Breast epithelium (tissue), 4 donors: ENCODE measurements at places on chromosomes 13 and 19.

DNA sequence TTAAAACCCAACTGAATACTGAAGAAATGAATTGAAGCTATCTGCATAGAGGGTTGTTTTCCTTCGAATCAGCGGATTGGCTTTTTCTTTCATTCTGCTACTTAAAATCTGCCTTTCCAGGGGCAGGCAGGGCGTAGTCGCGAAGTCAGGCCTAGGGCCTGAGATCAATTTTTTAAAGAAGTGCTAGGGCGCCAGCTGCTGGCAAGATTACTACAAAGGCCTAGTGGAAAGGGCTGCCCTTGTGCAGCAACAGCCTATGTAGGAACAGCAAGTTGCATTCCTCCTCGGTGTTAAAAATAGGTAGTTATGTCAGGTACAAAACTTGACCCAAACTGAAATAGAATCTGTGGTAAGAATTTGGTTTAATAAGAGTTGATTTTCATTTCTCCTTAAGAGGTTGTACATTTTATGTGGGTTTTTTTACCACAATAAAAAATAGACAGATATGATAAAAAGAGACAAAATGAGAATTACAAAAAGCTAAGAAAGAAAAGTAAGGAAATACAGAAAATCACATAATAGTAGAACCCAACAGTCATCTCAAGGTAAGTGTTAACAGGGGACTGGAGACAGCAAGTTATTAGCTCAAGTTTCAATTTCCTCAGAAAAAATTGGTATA, 9.5 kb upstream of the URAD start:
- H3K4me3 ChIP-seq: no peak overlapping the region
- no peaks in the 10 kb centered on the region for H3K36me3 ChIP-seq
- DNase-seq: no peak

- no peaks in the 10 kb centered on the region for H3K36me3 ChIP-seq
- no peaks in the 10 kb centered on the region for H3K27me3 ChIP-seq
- H3K4me1 ChIP-seq: no peaks in the 10 kb centered on the region
- no peak overlapping the region for H3K27ac ChIP-seq
Measured at GRCh38 chr19:19113040-19113626, 25.1 kb downstream of the TMEM161A start.

- DNase-seq: no peak
- no peak overlapping the region for H3K27ac ChIP-seq
- H3K27me3 ChIP-seq: no peaks in the 10 kb centered on the region
- H3K36me3 ChIP-seq: no peaks in the 10 kb centered on the region
- H3K4me3 ChIP-seq: no peak overlapping the region
Measured at GRCh38 chr13:95181586-95181985, 119.7 kb downstream of the ABCC4 start.

- DNase-seq: peak; percentile 69
- H3K36me3 ChIP-seq: no peaks in the 10 kb centered on the region
- H3K4me1 ChIP-seq: no peaks in the 10 kb centered on the region
- peak overlapping the region; percentile 47 for H3K4me3 ChIP-seq
- no peaks in the 10 kb centered on the region for H3K27me3 ChIP-seq
Measured at GRCh38 chr19:18700501-18701249, 17.2 kb downstream of the CRTC1 start.

DNA sequence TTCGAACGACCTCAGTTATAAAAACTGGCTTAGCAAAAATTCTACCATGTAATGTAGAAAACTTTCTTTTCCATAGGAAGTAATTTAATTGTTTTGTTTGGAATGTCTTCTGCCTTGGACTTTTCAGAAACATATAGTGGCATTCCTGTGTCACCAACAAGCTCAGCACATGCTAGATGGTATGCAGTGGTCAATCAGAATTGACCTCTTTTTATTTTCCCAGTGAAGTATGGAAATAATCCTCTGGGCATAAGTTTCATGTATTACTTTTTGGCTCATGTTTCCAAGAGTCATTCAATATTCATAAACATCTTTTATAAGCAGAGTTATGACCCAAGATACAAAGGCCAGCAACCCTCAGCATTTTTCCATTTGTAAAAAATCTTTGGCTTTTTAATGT, 33.6 kb downstream of the NALCN start:
- H3K27me3 ChIP-seq: no peaks in the 10 kb centered on the region
- no peak overlapping the region for H3K4me3 ChIP-seq
- H3K4me1 ChIP-seq: no peaks in the 10 kb centered on the region
- DNase-seq: no peak

- H3K4me1 ChIP-seq: no peaks in the 10 kb centered on the region
- no peak overlapping the region for H3K27ac ChIP-seq
- no peak for DNase-seq
- H3K36me3 ChIP-seq: no peaks in the 10 kb centered on the region
- no peaks in the 10 kb centered on the region for H3K27me3 ChIP-seq
Measured at GRCh38 chr13:47218611-47219010, 321.8 kb upstream of the HTR2A start.

GRCh38 chr13:111415246-111415645, 94.8 kb downstream of the TEX29 start:
- H3K36me3 ChIP-seq: no peaks in the 10 kb centered on the region
- DNase-seq: no peak
- H3K27me3 ChIP-seq: peaks cover 65% of the 10 kb centered on the region

GRCh38 chr13:68616600-68617222, 1386.6 kb upstream of the PCDH9 start:
- no peak for DNase-seq
- no peak overlapping the region for H3K4me3 ChIP-seq

- H3K36me3 ChIP-seq: no peaks in the 10 kb centered on the region
- no peak overlapping the region for H3K4me3 ChIP-seq
- no peak for DNase-seq
- H3K4me1 ChIP-seq: no peaks in the 10 kb centered on the region
- H3K27ac ChIP-seq: no peak overlapping the region
- H3K27me3 ChIP-seq: no peaks in the 10 kb centered on the region
Measured at GRCh38 chr13:35140321-35140720, 198.3 kb downstream of the NBEA start.

DNA sequence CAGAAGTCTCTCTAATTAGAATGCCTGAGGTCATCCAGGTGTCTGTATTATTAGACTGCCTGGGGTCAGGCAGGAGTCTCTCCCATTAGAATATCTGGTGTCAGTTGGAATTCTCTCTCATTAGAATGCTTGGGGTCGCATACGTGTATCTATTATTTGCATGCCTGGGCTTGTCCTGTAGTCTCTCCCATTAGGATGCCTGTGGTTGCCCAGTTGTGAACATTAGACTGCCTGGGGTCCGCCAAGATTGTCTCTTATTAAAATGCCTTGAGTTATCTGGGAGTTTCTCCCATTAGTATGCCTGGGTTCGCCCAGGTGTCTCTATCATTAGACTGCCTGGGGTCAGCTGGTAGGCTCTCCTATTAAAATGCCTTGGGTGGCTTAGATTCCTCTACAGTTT, 1494.7 kb downstream of the UQCRFS1 start:
- no peaks in the 10 kb centered on the region for H3K4me1 ChIP-seq
- H3K27ac ChIP-seq: no peak overlapping the region
- H3K27me3 ChIP-seq: no peaks in the 10 kb centered on the region
- no peak for DNase-seq
- no peaks in the 10 kb centered on the region for H3K36me3 ChIP-seq

DNA sequence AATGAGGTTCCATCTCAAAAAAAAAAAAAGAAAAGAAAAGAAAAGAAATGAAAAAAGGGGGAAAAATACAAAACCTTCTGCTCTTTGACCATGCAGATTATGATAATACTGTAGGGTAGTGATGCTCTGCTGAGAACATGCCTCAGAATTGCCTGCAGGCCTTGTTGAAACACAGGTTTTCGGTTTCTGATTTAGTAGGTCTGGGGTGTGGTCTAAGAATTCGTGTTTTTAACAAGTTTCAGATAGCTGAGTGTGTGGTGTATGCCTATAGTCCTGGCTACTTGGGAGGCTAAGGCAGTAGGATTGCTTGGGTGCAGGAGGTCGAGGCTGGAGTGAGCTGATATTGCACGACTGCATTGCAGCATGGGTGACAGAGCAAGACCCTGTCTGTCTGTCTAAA, 14.9 kb upstream of the CYP2B6 start:
- no peak overlapping the region for H3K4me3 ChIP-seq
- H3K27me3 ChIP-seq: no peaks in the 10 kb centered on the region
- H3K36me3 ChIP-seq: no peaks in the 10 kb centered on the region
- no peak overlapping the region for H3K27ac ChIP-seq
- DNase-seq: no peak

GRCh38 chr19:1354970-1355567, 28.6 kb upstream of the NDUFS7 start:
- DNase-seq: no peak
- no peaks in the 10 kb centered on the region for H3K27me3 ChIP-seq
- no peaks in the 10 kb centered on the region for H3K36me3 ChIP-seq

- DNase-seq: no peak
- no peaks in the 10 kb centered on the region for H3K27me3 ChIP-seq
- H3K27ac ChIP-seq: no peak overlapping the region
- H3K4me3 ChIP-seq: no peak overlapping the region
- no peaks in the 10 kb centered on the region for H3K36me3 ChIP-seq
Measured at GRCh38 chr13:98405107-98405571, 171.8 kb downstream of the STK24 start.

- H3K4me1 ChIP-seq: no peaks in the 10 kb centered on the region
- H3K27ac ChIP-seq: no peak overlapping the region
- H3K36me3 ChIP-seq: no peaks in the 10 kb centered on the region
- H3K27me3 ChIP-seq: peaks cover 43% of the 10 kb centered on the region
- DNase-seq: peak; percentile 12
- no peak overlapping the region for H3K4me3 ChIP-seq
Measured at GRCh38 chr13:112140366-112140765, 73.4 kb downstream of the SOX1 start.

DNA sequence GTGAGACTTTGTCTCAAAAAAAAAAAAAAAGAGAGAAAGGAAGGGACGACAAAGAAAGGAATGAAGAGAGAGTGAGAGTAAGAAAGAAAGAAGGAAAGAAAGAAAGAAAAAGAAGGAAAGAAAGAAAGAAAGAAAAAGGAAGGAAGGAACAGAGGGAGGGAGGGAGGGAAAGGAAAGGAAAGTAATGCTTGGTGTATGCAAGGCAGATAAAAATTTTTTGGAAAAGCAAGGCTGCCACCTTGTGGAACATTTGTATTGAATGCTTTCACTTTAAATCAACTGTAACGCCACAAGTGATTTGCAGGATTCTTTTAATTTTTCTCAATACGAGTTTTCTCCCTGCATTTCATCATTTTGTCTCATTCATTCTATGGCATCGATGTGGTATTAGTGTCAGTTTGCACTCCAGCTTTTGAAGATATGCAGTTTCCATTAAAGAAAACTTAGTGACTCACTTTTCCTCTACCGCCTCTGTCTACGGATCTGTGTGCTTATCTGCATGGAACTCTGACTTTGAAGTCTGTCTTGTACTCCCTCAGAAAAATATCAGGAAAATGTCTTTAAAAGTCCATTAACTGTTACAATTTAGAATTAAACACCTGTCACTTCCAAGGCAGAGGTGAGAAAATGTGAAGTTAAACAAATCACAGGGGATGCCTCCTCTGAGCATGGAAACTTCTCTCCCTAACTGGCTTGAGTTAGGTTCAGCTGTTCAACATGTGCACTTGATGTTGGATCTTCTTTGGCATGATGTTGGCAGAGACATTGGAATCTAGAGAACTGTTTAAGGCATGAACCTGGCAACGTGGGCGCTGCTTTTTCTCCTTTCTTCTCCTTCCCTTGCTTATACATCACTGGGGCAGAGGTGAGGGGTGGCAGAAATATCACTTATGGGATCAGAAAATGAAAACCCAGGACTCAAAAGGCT, 20.0 kb upstream of the ZDHHC20 start:
- peak overlapping the region; percentile 38 for H3K4me3 ChIP-seq
- DNase-seq: no peak
- H3K36me3 ChIP-seq: no peaks in the 10 kb centered on the region
- no peaks in the 10 kb centered on the region for H3K27me3 ChIP-seq

GRCh38 chr19:4399812-4400134, 574 bp downstream of the SH3GL1 start:
- H3K27me3 ChIP-seq: no peaks in the 10 kb centered on the region
- H3K4me1 ChIP-seq: peaks cover 13% of the 10 kb centered on the region
- H3K4me3 ChIP-seq: peak overlapping the region; percentile 92
- H3K36me3 ChIP-seq: no peaks in the 10 kb centered on the region
- H3K27ac ChIP-seq: peak overlapping the region; percentile 95

- no peaks in the 10 kb centered on the region for H3K27me3 ChIP-seq
- H3K4me1 ChIP-seq: no peaks in the 10 kb centered on the region
- no peak overlapping the region for H3K27ac ChIP-seq
- no peak overlapping the region for H3K4me3 ChIP-seq
- no peak for DNase-seq
Measured at GRCh38 chr13:111486801-111487200, 166.4 kb downstream of the TEX29 start.

DNA sequence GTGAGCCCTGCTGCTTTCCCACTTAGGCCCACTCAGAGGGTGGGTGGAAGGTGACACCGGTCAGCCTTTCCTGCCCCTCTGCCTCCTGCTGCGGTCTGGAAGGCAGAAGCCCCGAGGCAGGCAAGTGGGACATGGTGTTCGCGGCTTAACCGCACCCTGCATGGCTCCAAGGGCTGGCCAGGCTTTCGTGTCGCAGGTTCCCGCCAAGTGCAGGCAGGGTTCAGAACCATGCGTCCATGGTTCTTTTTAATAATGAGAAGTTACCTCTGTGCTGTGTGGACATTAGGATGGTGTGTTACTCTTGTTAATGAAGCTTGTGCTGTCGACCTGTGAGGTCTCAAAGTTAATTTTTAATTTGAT, 986 bp downstream of the DGKH start:
- H3K27me3 ChIP-seq: no peaks in the 10 kb centered on the region
- H3K4me3 ChIP-seq: peak overlapping the region; percentile 96
- no peaks in the 10 kb centered on the region for H3K4me1 ChIP-seq
- H3K36me3 ChIP-seq: no peaks in the 10 kb centered on the region

- DNase-seq: no peak
- H3K27ac ChIP-seq: no peak overlapping the region
- H3K4me1 ChIP-seq: no peaks in the 10 kb centered on the region
- H3K4me3 ChIP-seq: no peak overlapping the region
Measured at GRCh38 chr13:96460609-96461008, 370.7 kb downstream of the HS6ST3 start.

GRCh38 chr13:47139519-47139918, 242.7 kb upstream of the HTR2A start:
- no peak overlapping the region for H3K27ac ChIP-seq
- H3K4me3 ChIP-seq: no peak overlapping the region
- H3K4me1 ChIP-seq: no peaks in the 10 kb centered on the region
- H3K27me3 ChIP-seq: no peaks in the 10 kb centered on the region
- no peak for DNase-seq
